ENCODE measurements at places on chromosomes 1 and 21.

GRCh38 chr1:81670286-81670685 is 130.4 kb upstream of the ADGRL2 start:
- DNase-seq: peak; percentile 53

- no peak for DNase-seq
Observed at GRCh38 chr1:240278082-240278481, 186.4 kb downstream of the FMN2 start.

DNA sequence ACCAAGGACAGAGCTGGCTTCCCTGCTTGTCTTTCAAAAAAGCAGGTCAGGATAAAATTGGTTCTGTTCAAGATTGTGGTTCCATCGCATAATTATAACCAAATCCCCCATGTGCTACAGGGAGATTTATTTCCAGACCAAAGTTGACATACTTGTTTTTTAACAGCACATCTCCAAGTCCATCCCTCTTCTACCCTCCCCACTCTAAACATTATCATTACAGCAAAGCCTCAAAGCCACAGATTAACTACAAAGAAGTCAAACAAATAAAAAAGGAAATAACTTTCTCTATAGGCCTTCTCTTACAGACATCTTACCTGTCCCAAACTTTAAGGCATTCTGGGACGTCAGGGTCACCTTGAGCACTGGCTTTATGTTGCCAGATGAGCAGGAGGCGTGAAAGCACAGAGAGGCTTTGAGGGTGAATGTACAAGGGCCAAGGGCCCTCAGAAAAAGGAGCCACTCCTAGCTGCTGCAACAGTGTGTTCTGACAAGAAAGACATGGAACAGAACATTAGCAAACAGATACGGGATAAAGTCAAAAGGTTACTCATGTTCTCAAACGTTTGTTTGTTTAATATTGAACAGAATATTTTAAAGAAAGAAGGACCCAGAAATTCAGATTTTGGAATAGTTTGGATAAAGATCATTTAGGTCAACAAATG is 31.2 kb downstream of the UBR4 start:
- no peak for DNase-seq

DNA sequence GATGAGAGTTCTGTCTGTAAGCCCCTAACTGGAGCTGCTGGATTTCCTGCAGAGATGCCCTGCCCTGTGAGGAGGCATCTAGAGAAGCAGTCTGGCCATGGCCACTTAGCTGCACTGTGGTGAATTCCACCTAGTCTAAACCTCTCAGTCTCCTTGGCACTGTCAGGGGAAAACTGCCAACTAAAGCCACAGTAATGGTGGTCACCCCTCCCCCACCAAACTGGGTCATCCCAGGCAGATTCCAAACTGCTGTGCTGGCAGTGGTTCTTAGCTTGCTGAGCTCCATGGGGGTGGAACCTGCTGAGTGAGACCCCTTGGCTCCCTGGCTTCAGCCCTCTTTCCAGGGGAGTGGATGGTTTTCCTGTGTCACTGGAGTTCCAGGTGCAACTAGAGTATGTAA is 740.6 kb downstream of the RWDD3 start:
- DNase-seq: no peak

- DNase-seq: no peak
Observed at GRCh38 chr21:19833082-19833481, 1165.1 kb upstream of the NCAM2 start.

- no peak for DNase-seq
Observed at GRCh38 chr21:36471254-36471723, 8.6 kb downstream of the CLDN14 start.

DNA sequence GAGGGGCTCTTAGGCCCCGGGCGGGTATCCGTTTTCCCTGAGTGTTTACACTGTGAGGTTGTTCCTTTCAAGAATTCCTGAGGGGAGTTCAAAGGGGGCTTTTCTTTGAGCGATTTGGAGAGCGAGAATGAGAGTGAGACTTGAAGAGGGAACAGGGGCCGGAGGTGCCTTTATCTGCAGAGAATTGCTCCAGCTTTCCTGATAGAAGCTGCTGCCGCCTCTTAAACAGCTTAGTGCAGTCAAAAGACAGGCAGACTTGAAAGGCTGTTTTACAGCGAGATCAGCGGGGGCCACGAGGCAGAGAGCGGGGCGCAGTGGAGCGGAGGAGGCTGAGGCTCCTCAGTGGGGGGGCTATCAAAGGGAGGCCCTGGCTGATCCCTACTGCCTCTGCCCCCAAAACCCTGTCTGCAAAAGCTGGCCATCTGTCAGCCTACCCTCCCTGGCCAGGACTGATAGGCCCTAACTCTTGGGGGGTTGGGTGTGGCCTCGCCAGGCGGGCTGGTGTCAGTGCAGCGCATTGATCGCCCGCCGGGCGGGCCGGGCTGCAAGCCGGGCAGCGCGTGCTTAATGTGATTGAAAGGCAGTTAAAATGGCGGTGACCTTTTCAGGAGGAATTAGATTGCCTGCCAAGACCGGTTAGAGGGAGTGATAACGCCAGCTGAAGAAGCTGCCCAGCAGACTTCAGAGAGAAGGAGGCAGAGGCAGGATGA is 36.4 kb downstream of the TMEM53 start:
- DNase-seq: no peak

DNA sequence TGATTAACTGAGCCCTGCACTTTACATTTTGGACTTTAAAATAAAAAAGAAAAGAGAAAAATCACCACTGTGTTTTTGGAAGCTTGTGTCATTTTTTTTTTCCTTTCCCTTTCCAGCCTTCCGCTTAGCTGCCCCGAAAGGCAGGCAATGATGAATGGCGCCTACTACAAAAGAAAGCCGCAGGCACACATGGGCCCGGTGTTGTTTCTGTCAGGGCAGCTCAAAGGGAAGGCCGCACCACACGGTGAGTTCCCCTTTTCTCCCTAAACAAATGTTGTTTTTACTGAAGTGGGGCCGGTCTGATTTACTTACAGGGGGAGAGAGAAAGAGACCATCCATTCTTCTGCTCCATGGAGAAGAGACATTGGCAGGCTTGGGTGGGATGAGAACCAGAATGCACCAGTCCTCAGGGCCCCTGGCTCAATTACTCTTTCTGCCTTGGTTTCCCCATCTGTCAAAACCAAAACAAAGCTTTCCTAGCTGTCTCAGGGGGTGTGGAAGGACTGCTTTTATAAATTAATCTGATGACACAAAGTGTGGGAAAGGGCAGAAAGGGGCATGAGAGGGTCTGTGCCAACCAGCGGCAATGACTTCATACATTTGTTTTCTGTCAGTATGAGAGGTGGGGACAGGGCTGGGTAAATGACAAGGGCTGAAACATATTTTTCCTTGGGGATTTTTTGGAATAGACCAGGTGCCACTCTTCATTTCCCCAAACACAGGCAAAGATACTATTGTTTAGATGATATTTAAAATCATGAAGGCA is 91.4 kb upstream of the PLXNA2 start:
- DNase-seq: no peak

GRCh38 chr1:107896936-107897335 is 68.0 kb downstream of the VAV3 start:
- no peak for DNase-seq

- no peak for DNase-seq
Observed at GRCh38 chr1:219391297-219391696, 217.6 kb downstream of the LYPLAL1 start.

GRCh38 chr1:12596007-12596821 is 21.8 kb downstream of the DHRS3 start:
- DNase-seq: no peak

DNA sequence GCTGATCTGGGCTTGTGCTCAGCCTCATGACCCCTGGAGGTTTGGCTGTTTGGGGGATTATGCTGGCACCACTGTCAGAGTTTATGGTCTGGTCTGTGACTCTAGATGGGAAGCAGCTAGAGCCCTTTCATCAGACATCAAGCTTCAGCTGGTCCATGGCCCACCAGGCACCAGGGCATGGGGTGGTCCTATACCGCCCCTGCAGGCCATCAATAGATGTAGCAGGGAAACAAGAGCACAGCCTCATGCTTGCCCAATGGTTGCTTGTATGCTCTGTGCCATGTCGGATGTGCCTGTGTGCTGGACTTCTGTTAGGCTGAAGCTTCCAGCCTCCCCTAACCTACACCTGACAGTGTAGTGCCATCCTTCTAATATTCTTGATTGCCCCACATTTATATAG is 71.1 kb upstream of the CD34 start:
- no peak for DNase-seq

DNA sequence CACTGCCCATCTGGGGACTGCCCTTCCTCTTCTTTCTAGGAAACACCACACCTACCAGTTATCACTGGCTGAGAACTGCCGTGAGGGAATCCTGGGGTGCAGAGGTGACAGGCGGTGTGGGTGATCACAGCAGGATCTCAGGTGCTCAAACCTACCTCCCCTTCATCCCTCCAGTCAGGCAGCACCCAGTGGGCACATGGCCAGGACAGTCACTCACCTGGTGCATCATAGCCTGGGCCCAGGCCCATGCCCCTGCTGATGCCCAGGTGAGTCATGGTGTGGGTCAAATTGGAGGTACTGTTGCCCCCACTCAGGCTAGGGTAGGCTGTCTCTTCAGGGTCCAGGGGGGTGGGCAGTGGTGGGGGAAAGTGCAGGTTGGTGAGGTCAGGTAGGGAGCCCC is 5.3 kb upstream of the DENND4B start:
- DNase-seq: no peak

DNA sequence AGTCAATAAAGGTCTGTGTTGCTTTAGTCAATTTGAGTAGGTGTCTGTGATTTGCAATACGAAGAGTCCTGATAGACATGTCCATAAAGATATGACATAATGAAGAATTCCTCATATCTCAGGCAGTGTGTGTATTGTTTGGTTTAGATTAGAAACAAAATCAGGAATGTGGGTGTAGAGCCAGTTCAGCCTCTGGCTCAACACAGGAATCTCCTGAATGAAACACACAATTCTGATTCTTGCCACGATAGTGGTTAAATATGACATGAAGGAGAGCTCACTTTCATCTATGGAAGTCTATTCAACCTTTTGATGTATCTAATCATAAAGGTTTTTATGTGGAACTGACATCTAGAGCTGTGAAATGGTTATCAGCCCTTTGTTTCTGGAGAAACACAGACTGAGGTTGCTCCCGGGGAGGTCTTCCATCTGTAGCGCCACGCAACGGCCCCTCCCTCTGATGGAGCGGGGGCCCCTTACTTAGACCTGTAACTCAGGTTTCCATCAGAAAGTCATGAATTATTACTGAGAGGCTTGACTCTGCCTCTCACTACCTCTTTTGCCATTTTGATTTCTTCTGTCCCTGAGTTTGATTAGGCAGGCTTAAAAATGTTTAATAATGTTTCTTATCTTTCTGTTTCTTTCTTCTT is 19.5 kb downstream of the TSPAN2 start:
- no peak for DNase-seq

GRCh38 chr1:12178511-12178910 is 11.7 kb downstream of the TNFRSF1B start:
- DNase-seq: no peak

DNA sequence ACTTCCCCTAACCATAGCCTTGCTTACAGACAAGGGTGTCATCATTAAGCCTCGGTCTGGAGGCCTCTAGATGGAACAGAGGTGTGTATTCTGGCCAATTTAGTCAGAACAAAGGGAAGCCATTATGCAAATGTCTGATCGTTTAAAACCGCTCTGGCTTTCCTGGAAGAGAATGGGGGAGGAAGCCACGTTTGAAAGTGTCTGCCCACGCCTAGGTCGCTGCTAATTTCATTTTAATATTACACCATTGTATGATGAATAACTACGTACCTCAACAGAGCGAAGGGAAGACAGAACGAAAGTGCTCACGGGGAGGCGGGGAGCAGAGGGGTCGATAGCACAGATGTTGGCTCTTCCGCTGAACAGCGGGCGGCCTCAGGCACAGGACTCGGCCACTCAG is 41.1 kb upstream of the CSF3R start:
- DNase-seq: no peak

GRCh38 chr1:107051266-107051665 is 5.2 kb upstream of the PRMT6 start:
- no peak for DNase-seq

GRCh38 chr1:24557711-24558131 is 1.8 kb downstream of the NCMAP start:
- DNase-seq: no peak

- DNase-seq: no peak
Observed at GRCh38 chr1:244419024-244419423, 32.7 kb downstream of the ADSS2 start.

GRCh38 chr1:188489336-188490112 is 1660.8 kb downstream of the PLA2G4A start:
- DNase-seq: no peak

GRCh38 chr1:197042676-197043341 is 24.3 kb downstream of the F13B start:
- no peak for DNase-seq

DNA sequence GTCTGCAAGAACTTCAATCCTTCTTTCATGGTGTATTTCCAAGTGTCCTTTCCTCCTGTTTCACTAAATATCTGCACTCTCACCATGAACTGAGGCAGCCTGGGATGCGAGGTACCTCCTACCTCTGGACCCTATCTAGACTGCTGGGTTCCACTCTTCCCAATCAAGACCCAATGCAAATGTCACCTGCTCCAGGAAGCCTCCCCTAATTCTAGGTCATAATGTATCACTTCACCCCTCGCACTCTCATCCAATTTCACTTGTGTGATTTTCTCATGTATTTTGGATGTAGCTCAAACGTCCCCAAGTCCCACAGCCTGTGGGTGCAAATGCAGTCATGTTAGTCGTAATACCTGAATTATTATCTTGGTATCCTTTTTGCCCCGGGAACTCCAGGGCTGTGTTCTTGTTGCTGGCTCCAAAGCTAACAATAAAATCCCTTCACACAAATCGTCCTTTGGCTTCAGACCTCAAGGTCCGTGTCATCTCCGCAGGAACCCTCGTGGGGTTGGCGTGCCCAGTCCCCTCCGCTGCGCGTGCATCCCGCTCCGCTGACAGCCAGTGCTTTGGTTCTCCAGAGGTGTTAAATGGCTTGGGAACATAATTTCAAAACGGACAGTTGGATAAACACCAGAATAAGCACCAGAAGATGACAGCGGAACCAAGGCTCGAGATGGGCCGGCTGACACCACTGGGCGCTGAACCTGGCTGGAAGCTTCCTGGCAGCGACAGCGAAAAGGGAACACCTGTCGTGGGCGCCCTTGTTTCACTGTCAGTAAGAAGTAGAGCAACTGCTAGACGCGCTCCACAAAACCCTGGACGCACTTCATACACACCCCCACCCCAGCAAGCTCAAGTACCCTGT is 1.0 kb upstream of the BACH1 start:
- DNase-seq: no peak

DNA sequence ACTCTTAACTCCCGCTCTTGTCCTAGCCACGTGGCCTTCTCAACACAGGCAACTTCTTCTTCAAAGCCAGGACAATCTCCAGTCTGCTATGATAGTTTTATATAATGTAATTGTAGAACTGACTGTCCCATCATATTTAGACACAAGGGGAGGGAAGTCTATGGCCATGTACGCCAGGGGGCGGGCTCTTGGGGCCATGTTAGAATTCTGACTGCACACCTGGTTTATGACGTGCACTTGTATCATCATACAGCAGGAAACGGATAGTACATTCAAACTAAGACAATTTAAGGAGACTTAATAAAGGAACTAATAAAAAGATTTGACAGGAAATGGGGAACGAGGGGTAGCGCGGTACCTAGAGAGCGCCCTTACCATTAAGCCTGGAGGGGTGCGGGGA is 21.5 kb downstream of the DMRTB1 start:
- no peak for DNase-seq

Data from dorsolateral prefrontal cortex (tissue), 122 donors.